Regular cardiac myocyte (primary cell): ENCODE measurements at places on chromosomes 6 and 20. TPM values are rescaled to one million over a fixed set of nuclear protein-coding genes. Genes with fewer than 3 reads are reported as not detected.

NRSN2 gene
- total RNA-seq, result 23.8 and 31.0 TPM in 2 replicates

SLC12A5 gene
- total RNA-seq, result 0.85 TPM in 1 of 2 replicates, not detected in the other

POLR1H gene
- total RNA-seq, result 25.9 and 39.7 TPM in 2 replicates

HLA-DQB1 gene
- under 0.01 TPM in 1 of 2 replicates, not detected in the other for total RNA-seq

VEGFA gene
- total RNA-seq, result 241 and 811 TPM in 2 replicates

BPIFB2 gene
- not detected in 2 replicates for total RNA-seq

ATRN gene
- 30.7 and 49.0 TPM in 2 replicates for total RNA-seq

RIMS4 gene
- not detected in 2 replicates for total RNA-seq

ALDH5A1 gene
- total RNA-seq, result 0.96 and 1.7 TPM in 2 replicates

HLA-DRB5 gene
- 0.28 TPM in 1 of 2 replicates, not detected in the other for total RNA-seq

ADGRF5 gene
- 43.1 TPM in 2 replicates for total RNA-seq

ENPP4 gene
- 0.77 and 8.5 TPM in 2 replicates for total RNA-seq

ATF6B gene
- 6.7 and 14.9 TPM in 2 replicates for total RNA-seq

GUCA1A gene
- total RNA-seq, result not detected in 2 replicates

F13A1 gene
- total RNA-seq, result not detected in 2 replicates

VGLL2 gene
- not detected in 2 replicates for total RNA-seq

ANKRD66 gene
- not detected in 2 replicates for total RNA-seq

VSX1 gene
- total RNA-seq, result not detected in 2 replicates

GID8 gene
- total RNA-seq, result 37.4 and 43.1 TPM in 2 replicates

DPPA5 gene
- not detected in 2 replicates for total RNA-seq

PRR18 gene
- not detected in 2 replicates for total RNA-seq

GABRR1 gene
- not detected in 2 replicates for total RNA-seq

SLC52A3 gene
- total RNA-seq, result not detected in 2 replicates

ZNF341 gene
- total RNA-seq, result 0.77 and 1.1 TPM in 2 replicates

ME1 gene
- total RNA-seq, result 9.9 and 11.3 TPM in 2 replicates

DNAH8 gene
- under 0.01 TPM in 1 of 2 replicates, not detected in the other for total RNA-seq
